Adrenal gland (tissue), 19 donors: ENCODE measurements at places on chromosomes 12 and 14. TPM values are rescaled to one million over a fixed set of nuclear protein-coding genes. Genes with fewer than 3 reads are reported as not detected.

GRCh38 chr14:92603309-92604242 lies 90.0 kb downstream of the RIN3 start:
- H3K4me3 ChIP-seq, result no peak overlapping the region
- H3K36me3 ChIP-seq, result no peaks in the 10 kb centered on the region
- peaks cover 6% of the 10 kb centered on the region for H3K4me1 ChIP-seq
- peak; percentile 63 for DNase-seq

DNA sequence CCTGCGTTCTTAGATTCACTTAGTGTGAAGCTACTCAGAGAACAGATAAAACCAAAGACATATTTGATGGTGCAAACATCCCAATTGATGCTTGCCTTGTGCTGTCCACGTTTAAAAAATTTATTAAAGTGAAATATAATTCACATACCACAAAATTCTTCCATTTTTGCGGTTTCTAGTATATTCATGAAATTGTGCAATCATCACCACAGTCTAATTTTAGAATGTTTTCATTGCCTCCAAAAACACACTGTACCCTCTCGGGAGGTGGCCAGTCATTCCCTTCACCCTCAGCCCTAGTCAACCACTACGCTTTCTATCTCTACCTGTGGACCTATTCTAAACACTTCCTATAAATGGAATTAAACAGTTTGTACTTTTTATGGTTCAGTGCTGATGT lies 1109.2 kb downstream of the FLRT2 start:
- no peak overlapping the region for H3K27ac ChIP-seq
- H3K27me3 ChIP-seq, result no peaks in the 10 kb centered on the region
- no peak overlapping the region for H3K4me3 ChIP-seq
- DNase-seq, result no peak
- no peaks in the 10 kb centered on the region for H3K4me1 ChIP-seq
- H3K36me3 ChIP-seq, result no peaks in the 10 kb centered on the region

DNA sequence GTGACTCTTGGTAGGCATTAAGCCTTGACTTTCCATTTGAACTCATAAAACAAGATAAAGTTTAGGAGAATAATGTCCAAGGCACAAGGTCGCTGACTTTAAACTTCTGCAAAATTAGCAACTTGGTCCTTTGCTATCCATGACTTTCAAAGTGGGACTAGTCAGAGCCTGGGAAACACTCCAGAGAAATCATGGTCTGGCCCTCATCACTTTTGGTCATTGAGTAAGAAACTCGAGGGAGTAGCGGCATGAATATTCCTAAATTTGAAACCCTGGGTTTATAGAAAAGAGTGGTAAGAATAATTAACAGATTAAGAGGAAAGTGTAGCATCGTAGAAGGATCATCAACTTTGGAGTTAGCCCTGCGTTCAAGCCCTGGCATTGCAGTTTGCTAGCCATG lies 16.9 kb upstream of the APPL2 start:
- H3K4me3 ChIP-seq, result no peak overlapping the region
- no peak overlapping the region for H3K27ac ChIP-seq
- peak; percentile 31 for DNase-seq
- peaks cover 16% of the 10 kb centered on the region for H3K4me1 ChIP-seq

The SMIM41 gene
- total RNA-seq, result not detected

- H3K4me3 ChIP-seq, result no peak overlapping the region
- DNase-seq, result peak; percentile 54
- H3K36me3 ChIP-seq, result no peaks in the 10 kb centered on the region
- no peaks in the 10 kb centered on the region for H3K27me3 ChIP-seq
- H3K27ac ChIP-seq, result no peak overlapping the region
- no peaks in the 10 kb centered on the region for H3K4me1 ChIP-seq
Measured at GRCh38 chr12:121964813-121965643, 46.6 kb downstream of the CFAP251 start.

DNA sequence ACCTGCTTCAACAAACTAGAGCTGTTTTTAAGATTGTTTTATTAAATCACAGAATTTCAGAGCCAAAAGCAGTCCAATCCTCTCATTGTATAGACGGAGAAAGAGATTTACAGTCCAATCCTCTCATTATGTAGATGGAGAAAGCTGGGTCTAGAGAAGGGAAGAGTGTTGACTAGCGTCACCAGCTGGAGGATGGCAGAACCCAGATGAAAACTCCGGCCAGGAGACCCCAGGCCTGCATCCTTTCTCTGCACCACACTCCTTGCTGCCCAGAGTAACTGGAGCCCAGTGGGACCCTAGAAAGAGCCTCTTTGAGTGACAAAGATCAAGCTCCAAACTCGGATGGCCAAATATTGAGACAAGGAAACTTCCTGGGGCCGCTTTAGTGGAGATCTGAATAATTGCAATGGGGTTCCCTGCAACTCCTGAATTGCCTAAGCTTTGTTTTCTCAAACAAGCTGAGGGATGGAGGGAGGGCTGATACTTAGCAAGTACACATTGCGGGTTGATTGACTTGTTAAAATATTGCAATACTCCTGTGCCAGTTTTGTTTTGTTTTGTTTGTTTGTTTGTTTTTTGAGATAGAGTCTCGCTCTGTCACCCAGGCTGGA lies 12.5 kb downstream of the AMDHD1 start:
- H3K36me3 ChIP-seq, result no peaks in the 10 kb centered on the region
- H3K27ac ChIP-seq, result no peak overlapping the region
- no peaks in the 10 kb centered on the region for H3K4me1 ChIP-seq
- no peak for DNase-seq
- no peak overlapping the region for H3K4me3 ChIP-seq

- no peaks in the 10 kb centered on the region for H3K27me3 ChIP-seq
- DNase-seq, result no peak
- H3K36me3 ChIP-seq, result no peaks in the 10 kb centered on the region
- no peaks in the 10 kb centered on the region for H3K4me1 ChIP-seq
- H3K27ac ChIP-seq, result no peak overlapping the region
Measured at GRCh38 chr12:675562-675961, 12.3 kb upstream of the NINJ2 start.

DNA sequence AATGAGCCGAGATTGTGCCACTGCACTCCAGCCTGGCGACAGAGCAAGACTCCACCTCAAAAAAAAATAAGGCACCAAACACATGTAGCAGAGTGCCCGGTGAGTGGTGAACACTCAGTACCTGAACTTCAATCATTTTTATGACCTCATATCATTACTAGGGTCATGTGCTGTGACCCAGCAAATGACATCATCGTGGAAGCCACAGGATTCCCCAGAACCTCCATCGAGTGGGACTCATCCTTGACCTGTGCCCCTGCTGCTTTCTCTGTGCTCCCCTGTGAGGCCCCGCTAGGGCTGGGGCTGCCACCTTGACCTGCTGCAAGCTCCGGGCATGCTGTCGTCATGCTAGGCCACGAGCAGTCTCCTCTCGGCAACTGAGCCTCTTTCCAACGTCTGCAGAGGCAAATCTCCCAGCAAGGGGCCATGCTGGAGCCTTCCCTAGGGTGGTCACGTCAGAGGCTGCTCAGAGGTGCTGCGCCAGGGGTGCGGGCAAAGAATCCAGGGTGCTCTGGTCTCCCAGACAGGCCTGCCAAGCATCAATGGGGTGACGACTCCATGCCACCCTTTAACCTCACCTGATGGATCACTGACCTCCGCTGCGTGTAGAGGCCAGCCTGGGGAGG lies 18.5 kb downstream of the GLTP start:
- no peak overlapping the region for H3K4me3 ChIP-seq
- no peaks in the 10 kb centered on the region for H3K27me3 ChIP-seq
- peaks cover 17% of the 10 kb centered on the region for H3K36me3 ChIP-seq
- peaks cover 9% of the 10 kb centered on the region for H3K4me1 ChIP-seq
- no peak for DNase-seq
